ENCODE measurements at places on chromosomes 2 and 18.

DNA sequence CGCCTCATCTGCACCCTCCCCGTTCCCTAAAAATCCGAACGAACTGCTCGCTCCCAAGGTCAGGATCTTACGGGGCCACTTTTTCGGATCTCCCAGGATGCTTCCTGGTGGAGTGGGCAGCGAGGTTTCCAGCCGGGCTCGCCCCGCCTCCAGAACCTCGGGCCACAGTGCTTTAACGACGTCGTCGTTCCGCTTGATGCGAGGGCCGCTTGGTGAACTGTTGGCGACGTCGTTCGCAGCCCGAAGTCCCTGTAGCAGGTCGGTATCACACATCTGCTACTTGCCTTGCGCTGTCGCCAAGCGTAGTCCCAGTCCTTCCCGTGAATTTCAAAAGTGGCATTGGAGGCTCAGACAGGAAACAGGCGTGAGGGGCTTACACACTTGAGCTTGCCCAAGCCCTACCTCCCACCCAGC is 15.3 kb downstream of the EVX2 start:
- no peak for DNase-seq

GRCh38 chr2:148279216-148279615 is 258.3 kb downstream of the MBD5 start:
- DNase-seq = no peak

- DNase-seq = no peak
Observed at GRCh38 chr2:207567671-207568070, 37.9 kb downstream of the CREB1 start.

- no peak for DNase-seq
Observed at GRCh38 chr2:126874961-126875360, 23.7 kb upstream of the TEX51 start.

- no peak for DNase-seq
Observed at GRCh38 chr18:26480897-26481795, 67.2 kb downstream of the KCTD1 start.

DNA sequence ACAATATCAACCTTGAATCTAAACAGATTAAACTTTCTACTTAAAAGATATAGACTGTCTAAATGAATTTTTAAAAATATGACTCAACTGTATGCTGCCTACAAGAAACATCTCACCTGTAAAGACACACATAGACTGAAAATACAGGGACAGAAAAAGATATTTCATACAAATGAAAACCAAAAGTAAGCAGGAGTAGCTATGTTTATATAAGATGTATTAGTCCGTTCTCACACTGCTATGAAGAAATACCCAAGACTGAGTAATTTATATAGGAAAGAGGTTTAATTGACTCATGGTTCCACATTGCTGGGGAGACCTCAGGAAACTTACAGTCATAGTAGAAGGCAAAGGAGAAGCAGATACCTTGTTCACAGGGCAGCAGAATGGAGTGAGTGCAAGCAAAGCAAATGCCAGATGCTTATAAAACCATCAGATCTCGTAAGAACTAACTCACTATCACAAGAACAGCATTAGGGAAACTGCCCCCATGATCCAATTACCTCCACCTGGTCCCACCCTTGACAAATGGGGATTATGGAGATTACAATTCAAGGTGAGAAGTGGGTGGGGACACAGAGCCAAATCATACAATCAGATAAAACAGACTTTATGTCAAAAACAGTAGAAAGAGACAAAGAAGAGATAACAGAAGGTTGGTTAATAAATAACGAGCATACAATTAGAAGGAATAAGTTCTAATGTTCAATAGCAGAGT is 214.4 kb upstream of the SLC39A10 start:
- DNase-seq = no peak
